ENCODE measurements at places on chromosomes 3 and 15.

DNA sequence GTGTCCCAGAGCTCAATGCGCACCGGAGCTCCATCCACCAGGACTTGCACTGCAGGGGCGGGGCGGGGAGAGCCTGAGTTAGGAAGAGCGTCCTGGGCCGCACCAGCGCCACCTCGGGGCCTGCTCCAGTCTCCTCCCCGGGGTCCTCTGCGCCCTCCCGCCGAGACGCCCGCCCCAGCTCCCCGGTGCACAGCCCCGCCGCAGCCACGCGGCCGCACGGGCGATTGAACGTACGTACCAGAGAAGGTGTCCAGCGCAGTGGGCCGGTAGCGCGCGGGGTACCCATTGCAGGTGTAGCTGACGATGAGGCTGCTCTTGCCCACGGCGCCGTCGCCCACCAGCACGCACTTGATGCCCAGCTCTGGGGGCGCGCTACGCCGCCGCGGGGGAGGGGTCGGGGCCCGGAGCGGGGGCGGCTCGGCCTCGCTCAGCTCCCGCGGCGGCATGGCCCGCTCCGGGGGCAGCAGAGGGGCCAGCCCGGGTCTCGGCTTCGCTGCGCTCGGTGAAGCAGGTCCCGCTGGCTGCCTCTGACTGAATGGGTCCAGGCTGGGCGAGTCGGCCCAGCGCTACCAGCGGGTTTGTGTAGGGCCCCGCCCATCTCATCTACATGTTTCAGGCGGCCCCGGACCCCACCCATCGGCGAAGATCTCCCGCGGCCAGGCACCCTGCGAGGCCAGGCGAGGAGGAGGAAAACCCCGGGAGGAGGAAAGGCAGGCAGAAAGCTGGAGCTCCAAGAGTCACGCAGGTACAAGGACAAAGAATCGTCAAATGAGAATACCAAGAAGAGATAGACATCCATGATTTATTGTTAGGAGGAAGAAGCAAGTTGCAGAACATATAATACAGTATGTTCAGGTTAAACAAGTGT, at the start of gene RHOV:
RHOV (minus strand) TSS at position 541 of the 868 bp plus-strand sequence; CDS start at position 446, 95 bp downstream.
- DNase-seq: no peak

- DNase-seq: no peak
Observed at GRCh38 chr3:42582474-42583070, 805 bp upstream of the SEC22C start.

DNA sequence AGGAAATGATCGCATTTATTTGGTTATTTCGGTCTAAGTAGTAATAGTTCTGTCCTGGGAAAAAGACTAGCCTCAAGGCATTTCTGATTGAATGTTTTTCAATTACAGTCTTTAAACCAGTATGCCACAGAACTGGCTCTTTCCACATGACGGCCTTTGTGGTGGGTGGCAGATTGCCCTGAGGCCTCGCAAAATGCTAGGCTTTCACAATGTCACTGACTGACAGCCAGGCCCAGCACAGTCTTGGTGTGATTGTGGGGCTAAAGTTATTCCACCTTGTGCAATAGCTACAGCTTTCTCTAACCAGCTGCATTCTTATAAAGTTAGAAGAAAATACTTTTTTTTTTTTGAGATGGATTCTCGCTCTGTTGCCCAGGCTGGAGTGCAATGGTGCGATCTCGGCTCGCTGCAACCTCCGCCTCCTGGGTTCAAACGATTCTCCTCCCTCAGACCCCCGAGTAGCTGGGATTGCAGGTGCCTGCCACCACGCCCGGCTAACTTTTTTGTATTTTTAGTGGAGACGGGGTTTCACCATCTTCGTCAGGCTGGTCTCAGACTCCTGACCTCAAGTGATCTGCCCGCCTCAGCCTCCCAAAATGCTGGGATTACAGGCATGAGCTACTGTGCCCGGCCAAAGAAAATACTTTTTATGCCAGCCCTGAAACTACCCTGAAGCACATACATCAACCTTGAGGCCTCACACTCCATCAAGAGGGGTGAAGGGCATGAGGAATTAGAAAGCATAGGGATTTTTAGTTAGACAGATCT, 2.5 kb upstream of the ADIPOQ start:
- DNase-seq: no peak

DNA sequence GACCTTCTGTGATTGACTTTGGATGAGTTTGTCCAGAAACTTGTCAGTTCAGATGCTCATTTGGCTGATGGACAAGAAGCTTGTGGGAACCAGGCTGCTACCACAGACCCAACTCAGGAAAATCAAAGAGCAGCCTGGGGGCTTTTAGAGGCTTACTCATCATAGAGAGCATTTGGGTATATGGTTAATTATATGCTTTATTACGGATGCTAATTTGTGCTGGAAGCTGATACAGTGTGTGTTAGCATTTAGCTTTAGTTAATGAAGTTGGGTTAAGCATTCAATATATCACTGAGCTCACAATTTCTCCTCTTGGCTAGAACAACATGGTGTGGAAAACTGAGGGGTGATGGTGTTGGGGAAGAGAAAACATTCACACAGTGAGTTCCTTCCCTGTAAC, 664.2 kb upstream of the CFAP20DC start:
- no peak for DNase-seq

DNA sequence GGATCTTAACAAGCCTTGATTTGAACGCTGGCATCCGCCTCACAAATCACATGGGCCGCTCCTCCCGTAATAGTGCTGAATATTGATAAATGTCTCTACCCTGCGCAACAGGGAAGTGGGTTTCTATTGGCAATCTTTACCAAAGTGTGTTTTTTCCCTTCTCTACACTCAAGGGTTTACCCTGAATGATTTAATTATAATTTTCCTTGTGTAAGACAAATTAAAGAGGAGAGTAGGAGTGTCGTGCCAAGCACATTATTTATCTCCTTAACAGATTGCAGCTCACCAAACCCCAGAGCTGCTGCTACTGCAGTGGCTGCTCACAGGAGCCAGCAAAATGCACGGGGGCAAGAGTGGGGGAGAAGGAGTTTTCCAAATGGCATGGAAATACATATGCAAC, 545.8 kb downstream of the FOXP1 start:
- no peak for DNase-seq
